ENCODE measurements at places on chromosomes 12 and 14.

DNA sequence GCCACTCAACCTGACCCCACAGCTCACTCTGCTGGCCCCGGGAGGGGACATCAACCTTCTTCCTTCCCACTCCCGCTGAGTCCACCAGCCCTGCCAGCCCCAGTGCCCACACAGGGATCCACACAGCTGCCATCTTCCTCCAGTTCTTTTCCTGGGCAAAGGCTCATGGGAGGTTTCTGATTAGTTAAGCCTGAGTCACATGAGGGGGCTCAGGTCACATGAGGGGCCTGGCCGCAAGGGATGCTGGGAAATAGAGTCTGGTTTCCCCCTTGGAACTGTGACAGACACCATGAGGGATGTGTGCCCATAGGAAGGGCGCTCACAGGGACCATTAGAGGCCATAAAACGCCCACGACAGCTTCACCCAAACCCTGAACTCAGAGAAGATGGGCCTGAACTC, 228.7 kb upstream of the SFSWAP start:
- DNase-seq = no peak

DNA sequence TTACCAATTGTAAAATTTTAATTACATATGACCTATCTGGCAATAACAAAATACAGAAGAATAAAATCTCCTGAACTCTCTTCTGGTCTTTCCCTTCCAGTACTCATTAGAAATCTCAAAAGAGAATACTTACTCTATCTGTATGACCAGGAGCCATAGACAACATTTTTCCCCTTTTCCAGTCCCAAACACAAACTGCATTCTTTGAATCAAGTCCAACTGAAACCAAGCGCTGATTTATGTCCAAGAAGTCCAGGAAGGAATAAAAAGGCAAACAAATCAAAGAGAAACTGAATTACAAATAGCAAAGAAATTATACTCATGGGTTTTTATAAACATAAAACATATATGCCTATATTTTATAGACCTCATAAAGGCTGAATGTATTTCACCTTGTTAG, 46.7 kb downstream of the EML5 start:
- no peak for DNase-seq

DNA sequence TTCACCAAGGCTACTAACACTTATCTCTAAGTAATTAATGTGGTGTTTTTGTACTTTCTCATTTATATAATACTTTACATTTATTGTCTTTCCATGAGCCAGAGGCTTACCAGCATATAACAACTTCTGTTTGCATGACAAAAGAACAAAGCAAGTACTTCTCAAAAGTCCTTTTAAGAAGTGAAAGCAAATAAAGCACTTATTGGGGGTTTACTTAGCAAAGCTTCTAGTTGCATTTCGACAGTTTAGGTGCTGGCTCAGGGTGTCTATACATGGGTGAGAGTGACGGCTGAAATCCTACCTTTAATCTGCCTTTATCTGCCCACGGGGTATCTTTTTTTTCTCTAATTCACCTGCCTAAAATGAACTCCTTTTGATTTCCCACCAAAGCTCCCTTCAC, 21.0 kb upstream of the DCN start:
- DNase-seq = no peak

- no peak for DNase-seq
Observed at GRCh38 chr14:99621948-99622347, 17.9 kb upstream of the CCDC85C start.

DNA sequence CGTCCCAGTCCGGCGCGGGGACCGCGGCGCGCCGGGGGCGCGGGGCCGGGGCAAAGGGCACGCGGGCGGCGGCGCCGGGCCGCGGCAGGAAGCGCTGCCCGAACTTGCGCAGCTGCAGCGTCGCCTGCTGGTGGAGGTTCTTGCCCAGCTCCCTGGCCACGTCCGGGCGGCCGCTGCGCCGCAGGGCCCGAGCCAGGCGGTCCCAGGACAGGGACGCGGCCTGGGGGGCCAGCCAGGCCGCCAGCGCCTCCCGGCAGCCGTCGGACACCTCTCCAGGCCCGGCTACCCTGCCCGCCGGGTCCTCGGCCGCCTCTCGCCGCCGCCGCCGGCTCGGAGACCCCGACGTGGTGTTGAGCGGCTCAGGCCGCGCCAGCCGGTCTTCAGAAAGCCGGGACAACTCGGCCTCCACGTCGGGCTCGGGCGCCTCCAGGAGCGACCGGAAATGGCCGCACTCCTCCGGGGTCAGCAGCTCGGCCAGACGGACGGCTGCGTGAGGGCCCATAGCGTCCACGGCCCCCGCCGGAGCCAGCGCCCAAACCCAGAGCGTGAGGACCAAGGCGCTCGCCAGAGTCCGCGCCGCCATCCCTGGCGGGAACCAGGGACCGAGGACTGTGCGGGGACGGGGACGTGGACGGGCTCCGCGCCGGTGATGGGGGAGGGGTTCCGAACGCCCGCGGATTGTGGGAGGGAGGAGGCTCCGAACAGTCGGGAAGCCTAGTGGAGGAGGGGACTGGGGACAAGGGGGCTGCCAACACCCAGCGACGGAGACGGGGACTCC, 34.0 kb downstream of the FIGNL2 start:
- DNase-seq = peak; percentile 20

GRCh38 chr12:30420561-30420960, 275.1 kb downstream of the IPO8 start:
- no peak for DNase-seq

GRCh38 chr14:76958020-76958979, 70.2 kb downstream of the IRF2BPL start:
- no peak for DNase-seq

DNA sequence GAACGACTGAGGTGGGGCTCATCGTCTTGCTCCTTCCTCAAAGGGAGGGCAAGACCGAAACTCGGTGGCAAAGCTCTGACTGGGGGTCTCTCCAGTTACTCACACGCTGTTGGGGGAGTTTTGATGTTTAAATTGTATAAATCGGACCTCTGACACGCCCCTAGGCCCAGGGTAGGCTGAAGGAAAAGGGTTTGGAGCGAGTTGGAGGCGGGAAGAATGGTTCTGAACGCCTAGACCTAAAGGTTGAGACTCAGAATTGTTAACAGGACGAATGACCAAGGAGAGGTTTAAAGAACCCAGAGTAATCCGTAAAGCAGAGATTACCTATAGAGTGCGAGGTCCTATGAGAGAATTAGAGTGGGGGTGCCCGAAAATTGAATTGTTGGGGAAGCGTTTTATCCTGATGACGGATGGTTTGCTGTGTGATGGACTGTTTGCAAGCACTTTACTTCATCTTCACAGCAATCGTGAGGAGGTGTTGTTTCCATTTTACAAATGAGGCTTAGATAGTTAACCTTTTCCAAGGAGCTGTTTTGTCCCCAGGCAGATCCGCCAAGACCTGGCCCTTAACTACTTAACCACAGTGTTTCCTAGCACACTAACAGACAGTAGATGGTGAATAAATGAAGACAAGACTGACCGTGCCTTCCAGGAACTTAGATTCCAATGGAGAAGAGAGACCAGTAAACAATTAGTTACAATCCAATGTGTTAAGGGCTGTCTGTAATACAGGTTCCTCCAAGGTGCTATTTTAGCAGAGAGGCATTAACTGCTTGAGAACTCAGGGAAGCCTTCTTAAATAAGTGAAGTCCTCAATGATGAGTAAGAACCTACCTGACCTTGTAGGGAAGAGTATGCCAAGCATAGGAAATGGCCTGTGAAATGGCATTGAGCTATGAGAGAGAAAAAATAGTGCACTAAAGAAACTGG, 929 bp upstream of the UBE2N start:
- no peak for DNase-seq

DNA sequence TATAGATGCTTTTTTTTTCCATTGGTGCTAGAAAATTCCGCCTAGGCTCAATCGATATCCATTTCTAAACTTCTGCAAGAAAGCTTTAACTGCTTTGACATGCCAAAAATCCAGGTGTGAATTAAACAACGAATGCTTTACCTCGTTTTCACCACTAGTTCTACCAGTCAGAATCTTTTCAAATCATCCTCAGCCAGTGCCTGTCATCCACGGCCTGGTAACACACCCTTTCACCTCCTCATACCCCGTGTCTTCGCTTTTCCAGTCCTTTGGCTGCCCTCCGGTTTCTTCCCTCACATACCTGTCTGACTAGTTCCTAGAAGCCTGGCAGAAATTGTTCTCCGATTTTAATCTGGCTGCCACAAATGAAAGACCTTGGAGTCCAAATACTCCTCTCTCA, 1.4 kb upstream of the PHC1 start:
- DNase-seq = peak; percentile 31

GRCh38 chr12:75848961-75849360, 182.6 kb downstream of the PHLDA1 start:
- DNase-seq = no peak

DNA sequence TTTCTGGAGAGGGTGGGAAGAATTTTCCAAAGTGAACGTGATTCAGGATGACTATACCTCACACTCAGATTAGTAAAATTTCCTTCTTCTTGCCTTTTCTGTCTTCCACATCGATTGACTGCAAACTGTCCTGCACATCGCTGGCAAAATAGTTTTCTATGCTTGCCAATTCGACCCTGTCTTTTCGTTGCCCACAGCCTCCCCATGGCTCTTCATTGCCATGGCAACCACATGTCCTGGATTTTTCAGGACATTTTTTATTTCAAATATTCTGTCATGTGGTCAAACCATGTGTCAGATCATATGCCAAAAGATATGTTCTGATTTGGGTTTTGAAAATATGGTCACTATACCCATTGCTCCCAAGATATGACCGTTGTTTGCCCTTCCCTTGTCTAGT, 46.9 kb upstream of the OTX2 start:
- DNase-seq = no peak

DNA sequence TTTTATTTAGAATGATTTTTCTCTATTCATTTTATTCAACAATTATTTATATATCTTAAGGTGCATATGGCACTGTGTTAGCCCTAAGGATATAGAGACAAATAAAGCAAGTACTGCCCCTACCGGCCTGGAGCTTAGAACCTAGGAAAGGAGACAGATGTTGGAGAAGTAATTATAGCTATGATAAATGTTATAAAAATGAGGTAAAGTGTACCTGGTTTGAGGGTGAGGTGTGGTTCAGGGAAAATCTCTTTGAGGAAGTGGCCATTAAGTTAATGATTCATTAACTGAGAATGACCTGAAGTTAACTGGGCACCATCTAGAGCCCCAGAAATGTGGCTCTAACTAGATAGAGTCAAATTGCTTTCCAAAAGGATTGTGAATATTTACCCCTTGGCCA, 31.9 kb downstream of the CDKL1 start:
- DNase-seq = no peak

DNA sequence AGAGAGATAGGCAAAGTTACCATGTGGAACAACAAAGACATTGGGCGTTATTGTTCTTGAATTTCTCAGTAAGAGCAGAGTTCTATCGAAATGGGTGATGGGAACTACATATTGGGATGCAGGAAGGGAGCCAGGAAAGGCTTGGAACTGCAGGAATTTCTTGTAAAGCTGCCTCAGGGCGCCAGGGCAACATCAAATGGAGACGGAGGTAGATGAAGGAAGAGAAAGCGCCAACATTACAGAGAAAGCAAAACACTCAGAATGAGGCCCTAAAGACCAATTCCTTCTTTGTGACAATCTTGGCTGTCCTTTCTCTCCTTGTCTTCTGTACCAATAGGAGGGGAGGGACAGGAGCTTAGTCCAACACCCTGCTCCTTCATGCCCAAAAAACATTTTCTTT, 148.4 kb downstream of the RPAP3 start:
- DNase-seq = no peak

DNA sequence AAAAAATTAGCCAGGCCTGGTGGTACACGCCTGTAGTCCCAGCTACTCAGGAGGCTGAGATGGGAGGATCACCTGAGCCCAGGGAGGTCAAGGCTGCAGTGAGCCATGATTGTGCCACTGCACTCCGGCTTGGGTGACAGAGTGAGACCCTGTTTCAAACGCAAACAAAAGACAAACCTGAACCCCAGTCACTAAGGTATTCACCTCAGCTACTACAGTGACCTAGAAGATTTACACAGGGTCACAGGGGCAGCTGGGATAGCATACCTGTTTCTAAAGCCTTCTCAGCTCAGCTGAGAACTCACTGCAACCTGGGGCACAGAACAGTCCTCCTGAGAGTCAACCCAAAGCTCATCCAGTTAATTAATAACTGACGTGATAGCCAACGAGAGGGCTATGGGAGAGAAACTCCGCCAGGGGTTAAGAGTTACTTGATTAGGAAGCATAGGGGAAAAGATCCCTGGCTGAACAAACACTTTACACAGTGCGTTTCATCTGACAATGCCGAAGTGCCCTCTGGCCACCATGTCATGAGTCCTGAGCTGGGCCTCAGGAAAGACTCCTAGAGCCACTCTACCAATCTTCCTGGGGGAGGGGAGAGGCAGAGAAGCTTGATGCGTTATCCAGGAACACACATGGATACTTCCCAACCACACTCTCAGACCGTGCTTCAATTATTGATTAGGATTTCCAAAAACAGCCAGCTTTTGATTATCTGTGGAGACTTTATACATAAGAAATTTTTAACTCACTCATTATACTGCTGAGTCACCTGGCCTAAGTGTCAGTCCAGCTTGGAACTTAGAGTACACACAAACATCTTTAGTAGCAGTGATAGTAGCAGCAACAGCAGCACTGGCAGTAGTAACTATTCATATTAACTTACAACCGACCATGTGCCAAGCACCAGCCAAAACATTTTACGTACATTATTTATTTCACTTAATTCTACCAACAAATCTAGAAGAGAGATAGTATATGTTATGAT, 48.2 kb downstream of the FOXN3 start:
- no peak for DNase-seq

DNA sequence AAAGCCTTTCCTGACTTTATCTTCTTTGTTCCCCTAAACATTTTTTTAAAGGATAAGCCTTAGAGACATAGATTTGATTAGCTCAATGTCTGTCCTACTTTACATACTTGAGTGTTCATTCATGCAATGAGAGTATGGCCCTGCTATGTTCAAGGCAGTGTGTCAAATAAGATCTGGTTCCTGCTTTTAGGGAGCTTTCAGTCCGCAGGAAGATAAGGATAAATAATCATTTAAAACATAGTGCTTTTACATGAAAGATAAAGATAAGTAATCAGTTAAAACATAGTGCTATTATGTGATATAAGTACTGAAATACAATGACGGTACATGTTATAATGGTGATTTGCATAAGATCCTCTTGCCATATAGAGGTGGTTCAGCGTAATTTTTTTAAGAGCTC, 378.3 kb upstream of the PRICKLE1 start:
- DNase-seq = no peak

DNA sequence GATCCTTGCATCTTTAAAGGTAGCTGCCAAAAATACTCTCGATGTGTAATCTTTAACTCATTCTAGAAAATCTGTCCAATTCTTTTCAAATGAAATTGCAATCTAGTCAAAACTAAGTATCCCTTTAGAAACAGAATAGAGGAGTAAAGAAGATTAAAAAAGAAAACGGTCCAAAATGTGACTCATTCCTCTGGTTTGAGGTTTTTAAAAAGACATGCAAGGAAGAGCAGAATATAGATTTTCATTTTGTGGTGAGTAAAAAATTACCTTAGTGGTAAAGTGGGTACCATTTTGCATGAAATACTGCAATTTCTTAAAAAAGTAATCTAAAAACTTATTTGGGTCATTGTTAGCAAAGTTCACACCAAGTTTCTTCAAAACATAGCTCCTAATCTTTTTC, 108.4 kb downstream of the BRMS1L start:
- no peak for DNase-seq

Data from NCI-H526 treated with DMSO at 0.1 percent for 48 hours (cell line).